ENCODE measurements at places on chromosomes 13 and 19.

DNA sequence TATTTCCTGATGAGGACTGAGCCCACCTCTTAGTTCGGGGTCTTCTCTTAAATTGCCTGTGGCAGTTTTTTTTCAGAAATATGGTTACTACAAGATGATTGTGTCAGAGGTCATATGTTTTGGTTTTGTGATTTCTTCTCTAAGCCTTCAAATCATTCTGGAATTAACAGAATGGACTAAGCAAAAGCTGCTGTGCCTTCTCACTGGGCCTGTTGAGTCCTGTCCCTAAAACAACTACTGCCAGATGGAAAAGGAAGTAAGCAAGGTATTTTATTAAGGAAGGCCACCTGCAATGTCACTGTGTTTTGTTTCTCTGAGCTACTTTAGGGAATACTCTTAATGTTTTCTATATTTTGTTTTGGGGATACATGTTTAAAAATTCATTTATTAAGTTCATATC is 470.8 kb downstream of the PCDH20 start:
- no peak for DNase-seq

GRCh38 chr13:30892966-30893365 is 13.1 kb upstream of the MEDAG start:
- DNase-seq: no peak

DNA sequence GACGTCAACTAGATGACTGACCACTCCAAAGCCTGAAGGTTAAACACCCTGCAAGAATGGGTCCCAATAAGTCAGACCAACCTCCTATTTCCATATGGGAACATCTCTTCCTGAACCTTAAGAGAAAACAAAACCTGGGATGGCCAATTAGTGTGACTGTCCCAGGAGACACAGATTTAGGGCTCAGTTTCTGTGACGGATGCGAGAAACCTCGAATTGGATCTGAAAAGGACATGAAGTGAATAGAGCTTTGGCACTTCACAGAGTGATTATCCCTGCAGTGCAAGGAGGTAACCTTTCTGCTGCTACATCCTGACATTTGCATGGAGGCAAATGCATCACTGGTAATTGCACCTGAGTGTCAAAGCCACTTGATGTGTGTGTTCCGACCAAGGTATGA is 442.2 kb upstream of the KLF12 start:
- no peak for DNase-seq

DNA sequence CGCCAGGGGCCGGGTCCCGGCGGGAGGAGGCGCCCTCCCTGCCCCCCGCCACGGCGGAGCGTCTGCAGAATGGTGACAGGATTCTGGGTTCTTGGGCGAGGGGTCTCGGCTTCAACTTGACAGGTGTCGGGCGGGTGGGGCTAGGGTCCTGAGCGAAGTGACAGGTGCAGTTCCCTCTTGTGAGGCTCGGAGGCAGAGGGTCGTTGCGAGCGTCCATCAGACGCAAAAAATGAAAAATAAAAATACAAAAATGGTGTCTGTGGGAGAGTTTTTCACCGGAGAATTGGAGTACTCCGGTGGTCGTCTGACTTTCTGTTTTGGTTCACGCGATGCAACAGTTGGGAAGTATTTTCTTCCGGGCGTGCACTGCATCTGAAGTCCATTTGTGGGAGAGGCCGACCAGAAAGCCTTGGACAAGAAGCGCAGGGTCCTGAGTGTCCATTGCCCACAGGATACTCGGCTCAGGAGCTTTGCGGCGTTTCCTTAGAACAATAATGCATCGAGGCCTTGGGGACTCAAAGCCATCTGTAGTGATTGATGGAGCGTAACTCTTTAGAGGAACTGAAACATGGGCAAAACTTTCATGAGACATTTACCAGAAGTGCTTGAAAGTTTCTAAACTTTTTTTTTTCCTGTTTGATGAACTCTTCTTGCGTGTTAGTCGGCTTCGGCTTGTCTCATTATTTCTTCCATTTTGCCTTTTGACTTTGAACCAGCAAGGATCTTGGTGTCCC is 759 bp downstream of the RB1 start:
- no peak for DNase-seq

- DNase-seq: peak; percentile 23
Observed at GRCh38 chr13:112711528-112712265, 21.9 kb downstream of the ATP11A start.

DNA sequence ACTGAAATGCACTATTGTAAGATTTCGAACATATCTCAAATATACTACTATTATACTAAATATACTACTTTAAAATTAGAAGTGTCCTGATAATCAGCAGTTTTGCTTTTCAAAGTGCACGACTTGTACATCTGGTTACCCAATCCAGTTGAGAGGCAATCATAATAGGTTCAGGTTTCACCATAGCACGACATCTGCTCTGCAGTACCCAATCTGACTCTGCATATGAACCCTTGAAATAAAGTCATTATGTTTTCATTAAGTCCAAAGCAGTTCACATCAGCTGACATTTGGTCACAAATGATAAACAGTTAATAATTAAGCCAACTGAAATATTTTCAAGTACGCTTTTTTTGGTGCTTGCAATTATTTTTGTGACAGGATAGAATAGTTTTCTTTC is 90.6 kb downstream of the PCDH9 start:
- no peak for DNase-seq

DNA sequence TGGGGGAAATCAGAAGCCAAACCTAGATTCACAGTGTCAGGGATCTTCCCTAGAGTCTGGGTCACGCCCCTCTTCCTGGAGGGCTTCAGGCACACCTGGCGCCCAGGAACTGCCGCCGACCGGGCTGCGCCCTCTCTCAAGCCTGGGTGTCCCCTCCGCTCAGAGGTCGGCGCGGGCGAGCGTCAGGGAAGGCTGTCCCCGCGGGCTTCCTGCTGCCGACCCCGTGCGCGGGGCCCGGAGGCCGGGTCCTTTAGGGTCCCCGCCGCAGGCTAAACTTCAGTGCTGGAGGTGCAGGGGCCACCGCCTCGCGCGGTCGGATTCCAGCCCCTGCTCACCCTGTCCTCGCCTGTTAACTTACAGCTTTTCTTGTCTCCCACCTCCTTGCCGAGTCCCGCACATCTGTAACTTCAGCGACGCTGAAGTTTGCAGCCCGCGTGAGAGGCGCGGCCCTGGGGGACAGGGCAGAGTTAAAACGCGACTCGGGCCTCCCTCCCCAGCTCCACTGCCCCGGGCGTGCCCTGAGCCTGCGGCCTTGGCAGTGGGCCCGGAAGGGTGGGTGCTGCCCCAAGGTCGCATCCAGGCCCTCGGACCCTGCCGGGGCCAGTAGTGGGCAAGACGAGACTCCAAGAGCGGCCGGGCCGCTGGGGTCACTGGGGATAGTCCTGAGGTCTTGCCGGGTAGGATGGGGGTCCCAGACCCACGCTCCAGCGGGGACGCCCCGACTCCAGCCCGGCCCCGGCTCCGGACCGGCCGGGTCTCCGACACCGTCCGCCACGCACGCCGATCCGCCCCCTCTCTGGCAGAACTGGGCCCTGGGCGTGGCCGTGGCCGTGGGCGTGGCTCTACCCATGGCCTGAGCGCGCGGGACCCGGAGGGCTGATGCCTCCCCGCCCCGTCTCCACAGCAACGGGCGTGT is 95.6 kb upstream of the ZNF98 start:
- DNase-seq: no peak

GRCh38 chr13:110392510-110393240 is 85.6 kb downstream of the COL4A2 start:
- DNase-seq: no peak

DNA sequence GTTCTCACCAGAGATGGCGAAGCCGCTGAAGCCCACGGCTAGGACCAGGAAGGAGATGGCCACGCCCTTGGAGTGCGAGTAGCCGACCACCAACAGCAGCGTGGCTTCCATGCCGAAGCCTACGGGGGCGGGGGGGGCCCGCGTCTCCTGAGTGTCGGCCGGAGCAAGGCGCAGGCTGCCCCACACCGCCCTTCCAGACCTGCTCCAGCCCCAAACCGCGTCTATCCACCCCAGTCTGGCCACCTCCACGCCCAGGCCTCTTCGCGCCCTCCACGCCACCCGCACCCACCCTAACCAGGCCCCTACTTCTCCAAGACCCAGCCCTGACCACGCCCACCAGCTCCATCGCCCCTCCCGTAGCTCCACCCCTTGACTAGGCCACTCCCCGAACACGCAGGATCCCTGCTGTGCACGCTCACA is 6.2 kb downstream of the GFY start:
- DNase-seq: no peak

DNA sequence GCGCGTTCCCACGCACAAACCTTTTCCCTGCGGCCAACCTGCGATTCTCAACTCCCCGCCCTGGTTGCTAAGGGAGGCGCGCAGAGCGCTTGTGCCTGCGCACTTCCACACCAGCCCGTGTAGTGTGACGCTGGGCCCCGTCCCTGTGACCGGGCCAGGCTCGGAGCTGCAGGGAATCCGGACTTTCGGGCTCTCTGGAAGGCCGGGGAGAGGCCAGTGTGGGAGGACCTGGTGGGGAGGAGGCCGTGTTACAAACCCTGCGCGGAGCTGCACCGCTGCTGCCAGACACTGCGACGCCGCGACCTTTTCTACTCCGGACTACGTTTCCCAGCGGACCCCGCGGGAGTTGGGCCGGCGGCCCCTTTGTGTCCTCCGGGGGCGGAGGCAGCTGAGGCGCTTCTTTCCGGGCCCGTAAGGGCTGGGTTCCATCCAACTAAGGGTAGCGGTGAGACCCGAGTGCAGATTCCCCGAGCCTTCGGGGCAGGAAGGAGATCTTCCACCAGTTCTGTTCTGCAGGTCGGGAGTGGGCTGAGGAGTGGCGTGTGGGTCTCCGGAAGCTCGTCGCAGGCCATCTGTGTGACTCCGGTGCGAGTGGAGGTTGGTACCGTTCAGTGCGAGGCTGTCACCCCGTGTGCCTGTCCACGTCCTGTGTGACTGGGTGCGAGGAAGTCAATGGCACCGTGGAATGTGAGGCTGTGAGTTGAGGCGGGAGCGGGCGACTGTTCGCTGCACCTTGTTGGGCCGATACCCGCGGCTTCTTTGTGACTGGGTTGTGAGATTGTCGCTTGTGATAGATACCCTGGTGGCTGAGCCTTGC is at the start of gene ZNF570:
TSS of gene ZNF570 (plus strand) at position 396 of the 817 bp plus-strand sequence. CDS start 999 bp downstream, outside the sequence.
- peak; percentile 64 for DNase-seq

- DNase-seq: no peak
Observed at GRCh38 chr13:112713517-112714253, 23.8 kb downstream of the ATP11A start.

Data from SW 1271 (cell line).